ENCODE measurements at places on chromosomes 6 and 20. TPM values are rescaled to one million over a fixed set of nuclear protein-coding genes. Genes with fewer than 3 reads are reported as not detected.

- peaks cover 6% of the 10 kb centered on the region for H3K27me3 ChIP-seq
- H3K4me3 ChIP-seq: no peak overlapping the region
- no peak overlapping the region for H3K27ac ChIP-seq
- no peak for DNase-seq
These were observed 50.7 kb downstream of the CTCFL start for GRCh38 chr20:57474205-57474604.

- peaks cover 28% of the 10 kb centered on the region for H3K27me3 ChIP-seq
- H3K36me3 ChIP-seq: no peaks in the 10 kb centered on the region
These were observed 20.4 kb upstream of the FRMD1 start for GRCh38 chr6:168099201-168100010.

GRCh38 chr20:32236048-32236533, 28.4 kb downstream of the POFUT1 start:
- DNase-seq: no peak
- no peak overlapping the region for H3K4me3 ChIP-seq
- peaks cover 47% of the 10 kb centered on the region for H3K36me3 ChIP-seq
- peaks cover 29% of the 10 kb centered on the region for H3K4me1 ChIP-seq
- H3K27ac ChIP-seq: no peak overlapping the region
- H3K27me3 ChIP-seq: no peaks in the 10 kb centered on the region

DNA sequence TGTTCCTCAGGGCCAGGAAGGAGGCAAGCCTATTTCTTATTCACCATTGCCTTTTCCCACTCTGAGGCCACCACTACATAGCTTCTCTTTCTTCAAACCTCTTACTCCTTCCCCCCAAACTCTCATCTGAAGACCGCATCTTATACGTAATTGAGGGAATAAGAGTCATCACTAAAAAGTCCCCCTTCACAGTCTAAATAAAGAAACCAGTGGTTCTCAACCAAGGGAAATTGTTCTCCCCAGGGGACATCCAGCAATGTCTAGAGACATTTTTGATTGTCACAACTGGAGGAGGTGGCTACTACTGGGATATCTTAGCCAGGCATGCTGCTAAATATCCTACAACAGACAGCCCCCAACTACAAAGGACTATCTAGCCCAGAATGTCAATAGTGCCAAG, 327.6 kb upstream of the CNR1 start:
- no peak overlapping the region for H3K27ac ChIP-seq
- no peak overlapping the region for H3K4me3 ChIP-seq
- H3K4me1 ChIP-seq: no peaks in the 10 kb centered on the region
- H3K36me3 ChIP-seq: no peaks in the 10 kb centered on the region
- no peak for DNase-seq

- no peaks in the 10 kb centered on the region for H3K27me3 ChIP-seq
- no peak for DNase-seq
- peaks cover 24% of the 10 kb centered on the region for H3K4me1 ChIP-seq
- no peak overlapping the region for H3K27ac ChIP-seq
- no peak overlapping the region for H3K4me3 ChIP-seq
These were observed 485.7 kb upstream of the JARID2 start for GRCh38 chr6:14759976-14760672.

DNA sequence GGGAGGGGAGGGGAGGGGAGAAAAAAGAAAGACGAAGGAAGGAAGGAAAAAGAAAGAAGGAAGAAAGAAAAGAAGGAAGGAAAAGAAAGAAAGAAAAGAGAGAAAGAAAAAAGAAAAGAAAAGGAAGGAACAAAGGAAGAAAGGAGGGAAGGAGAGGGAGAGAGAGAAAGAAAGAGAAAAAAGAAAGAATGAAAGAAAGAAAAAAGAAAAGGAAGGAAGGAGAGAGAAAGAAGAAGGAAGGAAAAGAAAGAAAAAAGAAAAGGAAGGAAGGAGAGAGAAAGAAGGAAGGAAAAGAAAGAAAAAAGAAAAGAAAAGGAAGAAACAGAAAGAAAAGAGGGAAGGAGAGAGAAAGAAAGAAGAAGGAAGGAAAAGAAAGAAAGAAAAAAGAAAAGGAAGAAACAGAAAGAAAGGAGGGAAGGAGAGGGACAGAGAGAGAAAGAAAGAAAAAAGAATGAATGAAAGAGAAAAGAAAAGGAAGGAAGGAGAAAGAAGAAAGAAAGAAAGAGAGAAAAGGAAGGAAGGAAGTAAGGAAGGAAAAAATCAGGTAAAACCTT, 225.3 kb downstream of the TPBG start:
- no peaks in the 10 kb centered on the region for H3K27me3 ChIP-seq
- no peak for DNase-seq
- H3K27ac ChIP-seq: no peak overlapping the region
- H3K4me1 ChIP-seq: no peaks in the 10 kb centered on the region
- no peaks in the 10 kb centered on the region for H3K36me3 ChIP-seq

NRM gene
- total RNA-seq: 43.1 TPM
